ENCODE measurements at places on chromosomes 13 and 19.

GRCh38 chr19:47155148-47155547 lies 24.5 kb downstream of the SAE1 start:
- DNase-seq: no peak

GRCh38 chr13:110311443-110312338 lies 4.6 kb downstream of the COL4A2 start:
- no peak for DNase-seq

DNA sequence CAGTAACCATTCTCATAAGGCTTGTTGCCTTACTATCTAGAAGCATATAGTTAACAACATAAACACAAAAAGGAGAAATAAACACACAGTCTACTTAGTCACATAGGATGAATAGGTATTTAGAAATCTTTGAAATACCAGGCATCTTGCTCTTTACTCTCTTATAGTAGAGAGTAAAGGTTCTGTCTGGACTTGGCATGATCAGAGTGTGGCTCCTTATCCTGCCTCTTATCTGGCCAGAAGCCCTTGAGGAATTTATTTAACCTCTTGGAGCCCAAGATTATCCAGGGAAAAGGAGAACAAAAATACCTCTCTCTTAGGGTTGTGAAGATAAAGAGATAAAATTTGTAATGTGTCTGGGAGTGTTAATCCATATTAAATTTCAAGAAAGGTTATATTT lies 100.2 kb upstream of the MBNL2 start:
- DNase-seq: no peak

GRCh38 chr13:60273971-60274527 lies 110.3 kb upstream of the DIAPH3 start:
- no peak for DNase-seq

DNA sequence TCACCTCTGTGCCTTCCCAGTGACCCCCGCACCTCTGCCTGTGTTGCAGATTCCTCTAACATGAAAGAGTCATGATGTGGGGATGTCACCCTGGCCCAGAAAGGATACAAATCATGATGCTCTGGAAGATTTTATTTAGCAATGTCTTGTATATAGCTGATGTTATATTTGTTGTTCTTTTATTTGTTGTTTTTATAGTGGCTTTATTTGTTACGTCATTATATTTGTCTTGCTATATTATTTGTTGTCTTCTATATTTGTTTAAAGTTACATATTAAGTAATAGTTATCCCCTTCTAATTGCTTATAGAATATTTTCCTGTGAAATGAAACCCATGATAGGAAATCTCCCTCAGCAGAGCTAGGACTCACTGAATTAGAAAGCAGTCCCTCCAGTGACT lies 1149.2 kb downstream of the UQCRFS1 start:
- DNase-seq: no peak
